T-helper 17 cell (primary cell): ENCODE measurements at places on chromosomes 5 and 9.

DNA sequence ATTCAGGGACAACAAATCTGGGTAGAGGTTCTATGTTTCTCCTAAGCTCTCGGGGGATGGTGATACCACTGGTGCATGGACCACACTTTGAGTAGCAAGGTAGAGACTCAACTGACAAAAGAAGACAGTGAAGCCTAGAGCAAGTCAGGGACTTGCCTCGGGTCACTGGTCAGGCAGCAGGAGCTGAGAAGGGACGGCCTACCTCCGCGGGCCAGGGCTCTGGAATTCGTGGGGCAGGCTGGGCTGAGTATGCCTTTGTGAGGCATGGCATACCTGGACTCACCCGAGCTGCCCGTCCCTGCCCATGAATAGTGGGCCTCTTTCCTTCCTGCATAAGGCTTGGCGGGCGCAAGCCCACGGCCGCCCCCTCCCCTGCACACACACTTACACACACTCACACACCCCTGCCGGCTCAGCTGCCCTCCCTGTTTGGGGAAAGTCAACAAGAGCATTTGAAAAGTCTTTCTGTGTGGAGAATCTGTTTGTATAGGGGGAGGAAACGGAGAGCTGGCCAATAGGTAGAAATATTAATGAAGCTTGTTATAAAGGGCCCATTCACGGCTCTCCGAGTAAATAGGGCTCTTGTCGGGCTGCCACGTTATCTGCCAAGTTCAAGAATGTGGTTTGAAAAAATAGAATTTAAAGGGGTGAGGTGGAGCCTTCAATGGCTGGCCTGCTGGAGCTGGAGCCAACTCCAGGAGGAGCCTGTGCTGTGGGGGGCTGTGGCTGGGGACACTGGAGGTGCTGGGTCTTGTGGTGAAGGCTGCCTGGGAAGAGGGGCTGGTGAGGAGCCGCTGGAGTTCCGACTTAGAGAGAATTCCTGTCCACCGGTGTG is 19.1 kb upstream of the KIF12 start:
- no peak for DNase-seq

DNA sequence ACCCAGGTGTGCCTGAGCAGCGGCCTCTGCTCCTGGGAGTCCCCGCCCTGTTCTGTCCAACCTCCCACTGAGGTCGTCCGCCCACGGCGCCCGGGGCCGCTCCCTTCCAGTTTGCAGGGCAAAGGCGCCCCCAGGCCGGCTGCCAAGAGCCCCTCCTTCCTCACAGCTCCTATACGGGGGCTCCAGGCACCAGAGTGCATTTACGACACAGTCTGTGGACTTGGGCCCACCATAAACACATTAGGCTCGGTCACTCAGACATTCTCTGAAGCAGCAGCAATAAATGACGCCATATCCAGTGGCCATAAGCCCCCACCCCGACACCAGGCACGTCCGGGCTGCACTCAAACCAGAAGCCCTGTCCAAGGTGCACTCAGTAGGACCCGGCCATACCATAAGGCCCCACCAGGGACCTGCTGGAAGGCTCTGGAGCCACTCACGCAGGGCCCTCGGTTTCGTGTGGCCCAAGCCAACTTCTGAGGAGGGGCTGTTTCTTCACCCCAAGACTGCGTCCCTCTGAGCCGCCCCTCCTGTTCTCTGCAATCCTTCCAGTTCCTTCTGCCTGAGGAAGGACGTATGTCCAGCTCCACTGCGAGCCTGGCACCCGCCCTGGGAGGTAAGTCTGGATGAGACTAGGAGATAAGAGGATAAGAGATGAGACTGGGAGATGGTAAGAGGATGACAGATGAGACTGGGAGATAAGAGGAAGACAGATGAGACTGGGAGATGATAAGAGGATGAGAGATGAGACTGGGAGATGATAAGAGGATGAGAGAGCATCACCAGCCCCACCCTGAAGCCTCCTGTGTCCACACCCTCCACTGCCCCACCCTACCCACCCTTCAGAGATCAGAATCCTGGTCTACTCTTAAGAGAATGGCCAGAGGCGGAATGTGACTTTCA is 26.7 kb downstream of the SLC6A18 start:
- DNase-seq = no peak

GRCh38 chr9:27193886-27194285 is 84.9 kb downstream of the TEK start:
- no peak for DNase-seq

DNA sequence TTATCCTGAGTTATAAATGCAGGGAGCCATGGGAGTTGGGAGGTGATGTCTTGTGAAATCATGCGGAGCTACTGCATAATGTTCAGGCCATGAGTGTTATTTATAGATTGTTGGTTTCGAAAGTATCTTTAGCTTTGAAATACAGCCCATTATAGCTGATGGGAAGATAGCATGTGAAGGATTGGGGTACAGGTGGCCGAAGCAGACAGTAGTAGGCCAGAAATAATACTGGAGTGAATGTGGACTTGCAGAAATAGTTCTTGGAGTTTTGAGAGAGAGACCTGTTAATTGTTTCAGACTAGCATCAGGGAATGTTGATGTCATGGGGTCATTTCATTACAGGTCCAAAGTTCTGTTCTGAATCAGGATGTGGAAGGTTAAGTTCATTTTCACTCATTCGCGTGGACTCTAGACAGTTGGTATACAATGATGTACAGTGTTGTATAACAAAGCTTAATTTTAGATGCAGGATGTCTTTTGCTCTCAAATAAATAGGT is 3.8 kb downstream of the ATP6V1G1 start:
- no peak for DNase-seq

- DNase-seq = no peak
Observed at GRCh38 chr9:136565086-136565714, 19.4 kb upstream of the NOTCH1 start.

GRCh38 chr5:179731791-179732411 is 721 bp upstream of the MAML1 start:
- no peak for DNase-seq

DNA sequence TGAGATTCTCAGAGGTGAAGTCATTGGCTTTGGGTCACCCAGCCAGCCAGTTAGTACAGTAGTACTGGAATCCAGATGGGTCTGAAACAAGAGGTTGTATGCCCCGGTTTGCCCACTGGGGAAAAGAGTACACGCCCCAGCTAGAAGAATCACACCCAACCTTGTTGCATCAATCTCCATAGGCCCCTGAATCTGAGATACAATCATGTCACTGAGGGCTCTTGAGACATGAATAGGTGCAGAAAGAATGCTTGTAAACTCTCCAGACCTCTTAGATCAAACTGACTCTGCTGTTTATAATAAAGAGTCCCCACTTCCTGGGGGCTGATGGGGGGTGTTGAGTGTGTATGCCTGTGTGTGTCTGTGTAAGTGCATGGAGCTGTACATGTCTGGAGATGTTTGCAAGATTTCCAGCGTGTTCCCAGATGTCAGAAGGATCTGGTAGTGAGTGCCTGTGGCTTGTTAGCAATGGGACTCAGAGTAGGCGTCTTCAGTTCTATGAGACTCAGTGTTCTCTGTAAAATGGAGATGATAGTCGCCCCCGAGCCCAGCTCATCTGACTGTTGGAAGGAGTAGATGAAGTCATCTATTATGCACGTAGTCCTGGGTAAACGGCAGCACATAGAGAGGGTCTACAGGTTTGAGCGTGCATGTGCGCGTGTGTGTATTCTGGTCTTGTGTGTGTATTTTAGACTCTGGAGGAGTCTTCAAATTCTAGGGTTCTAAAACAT is 48.2 kb downstream of the COL27A1 start:
- DNase-seq = no peak

- DNase-seq = no peak
Observed at GRCh38 chr9:76018761-76019160, 128.3 kb downstream of the PCSK5 start.

DNA sequence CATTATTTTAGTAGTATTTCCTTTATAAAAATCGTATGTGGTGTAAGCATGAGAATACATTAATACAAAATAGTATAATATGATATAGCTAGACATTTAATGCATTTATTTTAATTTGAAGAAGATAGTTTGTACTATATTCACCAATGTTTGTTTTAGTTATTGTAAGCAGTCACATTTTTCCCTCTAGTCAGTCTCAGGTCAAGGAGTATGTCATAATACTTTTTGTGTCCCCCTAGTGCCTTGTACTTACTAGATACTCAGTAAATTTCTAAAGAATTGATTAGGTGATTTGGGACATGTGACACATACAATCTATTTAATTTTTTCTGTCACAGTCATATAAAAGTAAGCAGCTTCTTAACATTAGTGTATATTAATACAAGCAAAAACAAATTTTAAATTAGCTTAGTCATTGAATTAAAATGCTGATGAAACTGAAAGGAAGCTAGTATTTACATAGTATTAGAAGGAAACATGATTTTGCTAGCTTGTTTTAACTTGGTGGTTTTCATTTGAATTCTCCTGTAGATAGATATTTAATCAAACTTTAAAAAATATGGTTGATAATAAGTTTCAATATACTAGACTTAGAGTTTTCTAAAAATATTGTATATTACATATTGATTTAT is 242.2 kb downstream of the FER start:
- DNase-seq = no peak

DNA sequence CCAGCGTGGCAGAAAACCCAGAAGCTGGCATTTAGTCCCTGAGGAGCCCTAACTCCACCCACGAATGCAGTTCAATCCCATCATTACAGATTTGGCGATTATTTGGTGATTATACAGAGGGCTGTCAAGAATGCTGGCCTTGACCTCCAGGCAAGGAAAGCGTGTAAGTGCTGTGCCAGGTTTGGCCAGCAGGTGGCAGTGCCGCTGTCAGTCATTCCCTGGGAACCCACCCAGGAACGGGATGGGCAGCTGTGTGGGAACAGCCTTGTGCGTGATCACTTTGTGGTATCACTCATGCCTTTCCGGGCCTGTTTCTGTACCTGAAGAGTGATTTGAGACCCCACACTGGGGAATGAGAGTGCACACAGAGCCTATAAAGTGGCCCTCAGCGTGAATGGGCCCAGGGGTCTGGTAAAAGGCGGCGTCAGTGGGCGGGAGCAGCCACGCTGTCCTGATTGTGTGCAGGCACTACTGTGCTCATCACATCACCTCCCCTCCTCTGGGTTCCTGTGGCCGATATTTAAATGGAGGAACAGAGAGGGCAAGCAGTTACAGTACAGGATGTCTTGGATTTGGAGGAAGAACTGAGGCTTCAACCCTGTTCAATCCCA is 215.6 kb downstream of the ROR2 start:
- peak; percentile 44 for DNase-seq

- DNase-seq = no peak
Observed at GRCh38 chr5:74384851-74385250, 255.7 kb downstream of the ENC1 start.

DNA sequence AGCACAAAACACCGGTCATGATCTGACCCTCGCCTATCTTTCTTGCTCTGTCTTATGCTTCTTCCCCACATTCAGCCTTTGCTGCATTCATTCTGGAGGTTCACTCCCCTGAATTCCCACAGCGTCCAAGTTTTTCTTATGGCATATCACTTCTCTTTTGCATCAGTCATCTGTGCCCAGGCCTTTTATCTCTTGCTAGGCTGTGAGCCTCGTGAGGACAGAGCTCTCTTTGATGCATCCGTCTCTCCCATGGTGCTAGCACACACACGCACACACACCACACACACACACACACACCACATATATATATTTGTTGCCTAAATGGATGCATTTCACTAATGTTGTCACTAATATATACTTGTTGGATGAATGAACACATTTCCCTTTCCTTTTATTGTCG is 45.8 kb upstream of the ATG10 start:
- DNase-seq = no peak

DNA sequence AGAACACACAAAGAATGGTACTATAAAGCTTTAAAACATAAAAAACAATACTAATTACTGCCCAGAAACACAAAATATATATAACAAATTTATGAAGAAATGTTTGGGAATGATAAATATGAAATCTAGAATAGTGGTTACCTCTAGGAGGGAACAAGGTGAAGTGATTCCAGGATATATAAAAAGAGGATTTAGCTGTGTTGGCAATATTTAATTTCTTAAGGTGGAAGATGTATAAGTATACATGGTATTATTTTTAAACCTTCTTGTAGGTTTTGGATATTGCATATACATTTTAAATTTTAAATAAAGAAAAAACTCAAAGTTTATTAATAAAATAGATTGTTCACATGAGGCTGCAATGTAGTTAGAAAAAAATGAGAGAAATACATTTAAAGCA is 112.7 kb upstream of the ZNF618 start:
- no peak for DNase-seq

- DNase-seq = no peak
Observed at GRCh38 chr5:13250464-13251291, 693.8 kb downstream of the DNAH5 start.

DNA sequence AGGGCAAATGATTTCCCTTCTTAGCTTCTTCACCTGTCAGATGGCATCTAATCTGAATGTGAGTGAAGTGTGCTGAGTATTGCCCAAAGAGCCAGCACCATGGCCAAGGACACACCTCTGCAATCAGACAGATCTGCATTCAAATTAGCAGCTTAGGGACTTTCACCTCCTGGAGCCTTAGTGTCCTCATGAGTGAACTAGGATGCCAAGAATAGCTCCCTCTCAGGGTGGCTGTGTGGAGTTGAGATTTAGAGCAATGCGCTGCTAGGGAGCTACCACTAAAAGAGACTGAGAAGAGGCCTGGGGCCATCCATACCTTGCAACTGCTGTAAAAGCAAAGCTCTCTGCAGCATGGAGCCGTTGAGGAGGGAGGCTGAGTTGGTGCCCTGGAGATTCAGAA is 1.4 kb downstream of the CIZ1 start:
- no peak for DNase-seq

DNA sequence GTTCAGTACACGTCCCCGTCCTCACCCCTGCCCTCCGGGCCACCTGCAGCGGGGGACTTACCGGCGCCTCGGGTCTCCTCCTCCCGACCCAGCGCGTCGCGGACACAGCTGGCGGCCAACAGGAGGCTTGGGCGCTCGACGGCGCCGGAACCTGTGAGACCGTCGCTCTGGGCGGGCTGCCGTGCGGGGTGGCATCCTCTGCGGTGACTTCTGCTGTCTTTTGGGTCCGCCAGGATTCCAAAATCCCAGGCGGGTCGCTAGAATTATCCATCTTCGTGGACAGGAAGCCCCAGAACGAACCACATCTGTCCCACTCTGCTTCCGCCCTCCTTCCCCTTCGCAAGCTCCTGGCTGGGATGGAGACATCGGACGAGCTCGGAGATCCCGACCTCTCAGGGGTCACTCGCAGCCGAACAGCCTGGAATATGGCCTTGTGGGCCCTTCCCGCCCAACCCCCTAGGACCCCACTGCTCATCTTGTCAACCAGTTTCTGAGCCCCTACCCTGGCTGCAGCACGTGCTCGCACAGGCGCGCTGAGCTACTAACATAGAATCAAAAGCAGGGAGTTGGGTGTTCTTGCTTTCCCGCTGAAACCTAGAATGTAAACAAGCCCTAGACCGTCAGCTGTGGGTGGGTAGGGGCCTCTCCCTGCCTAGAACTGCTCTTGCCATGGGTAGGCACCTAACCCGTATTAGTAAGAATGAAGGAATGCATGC is 947 bp upstream of the MARCHF3 start:
- peak; percentile 18 for DNase-seq

- DNase-seq = no peak
Observed at GRCh38 chr5:112935675-112936074, 13.6 kb upstream of the REEP5 start.

GRCh38 chr5:10474521-10475075 is 32.9 kb downstream of the ROPN1L start:
- DNase-seq = no peak

GRCh38 chr9:110047955-110048402 is 160.0 kb downstream of the C9orf152 start:
- no peak for DNase-seq
